A549 treated with Mapracorat at 1 μM for 4 hours (cell line): ENCODE measurements at places on chromosomes 4 and X. TPM values are rescaled to one million over a fixed set of nuclear protein-coding genes. Genes with fewer than 3 reads are reported as not detected.

PDCL2 gene
- total RNA-seq, result not detected in 5 replicates

HTR2C gene
- not detected in 5 replicates for total RNA-seq

TEC gene
- total RNA-seq, result 1.7 to 2.5 TPM (median 1.9 TPM) in 5 replicates

GJB1 gene
- total RNA-seq, result 0.09 to 0.13 TPM (median 0.10 TPM) in 3 of 5 replicates, not detected in the others

NONO gene
- 340 to 388 TPM (median 374 TPM) in 5 replicates for total RNA-seq

SPATA4 gene
- 0.12 to 0.31 TPM (median 0.27 TPM) in 5 replicates for total RNA-seq

TRIM60 gene
- not detected in 5 replicates for total RNA-seq

CTAG1A gene
- not detected in 5 replicates for total RNA-seq

ARMCX2 gene
- 0.06 to 1.7 TPM in 2 of 5 replicates, not detected in the others for total RNA-seq

GALNTL6 gene
- 0.08 to 0.17 TPM (median 0.10 TPM) in 4 of 5 replicates, not detected in the other for total RNA-seq

KIAA1210 gene
- not detected in 5 replicates for total RNA-seq
